ENCODE measurements at places on chromosomes 12 and 14. TPM values are rescaled to one million over a fixed set of nuclear protein-coding genes. Genes with fewer than 3 reads are reported as not detected.

Gene MMP17
- total RNA-seq = 0.46 TPM

Gene ALG10B
- 9.1 TPM for total RNA-seq

Gene KITLG
- 0.18 TPM for total RNA-seq

Gene MLF2
- total RNA-seq = 199 TPM

Gene HIGD1C
- not detected for total RNA-seq

Gene GTF2A1
- total RNA-seq = 42.8 TPM

Gene KRT1
- total RNA-seq = 0.37 TPM

Gene ANKRD33
- total RNA-seq = not detected

Gene KRT83
- not detected for total RNA-seq

Gene COX8C
- not detected for total RNA-seq

Gene ZDHHC22
- total RNA-seq = not detected

GRCh38 chr14:93944348-93945069, 17.4 kb downstream of the FAM181A start:
- no peak for DNase-seq

DNA sequence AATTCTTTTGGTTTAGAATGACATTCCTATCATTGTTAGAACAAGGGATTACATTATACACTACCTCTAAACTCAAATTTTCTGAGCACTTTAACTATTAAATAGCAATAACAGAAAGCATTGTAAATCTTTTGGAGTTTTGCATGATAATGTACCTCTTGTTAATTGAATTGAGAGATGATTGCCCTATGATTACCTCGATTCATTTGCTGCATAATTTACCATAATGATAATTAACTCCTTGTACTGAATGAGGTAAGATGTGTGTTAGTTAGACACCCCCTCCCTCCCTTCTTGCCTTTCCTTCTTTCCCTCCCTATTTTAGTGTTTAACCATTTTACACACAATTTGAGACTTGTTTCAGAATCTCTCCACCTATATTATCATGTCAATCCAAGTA, 469.2 kb downstream of the DIO2 start:
- DNase-seq = no peak

DNA sequence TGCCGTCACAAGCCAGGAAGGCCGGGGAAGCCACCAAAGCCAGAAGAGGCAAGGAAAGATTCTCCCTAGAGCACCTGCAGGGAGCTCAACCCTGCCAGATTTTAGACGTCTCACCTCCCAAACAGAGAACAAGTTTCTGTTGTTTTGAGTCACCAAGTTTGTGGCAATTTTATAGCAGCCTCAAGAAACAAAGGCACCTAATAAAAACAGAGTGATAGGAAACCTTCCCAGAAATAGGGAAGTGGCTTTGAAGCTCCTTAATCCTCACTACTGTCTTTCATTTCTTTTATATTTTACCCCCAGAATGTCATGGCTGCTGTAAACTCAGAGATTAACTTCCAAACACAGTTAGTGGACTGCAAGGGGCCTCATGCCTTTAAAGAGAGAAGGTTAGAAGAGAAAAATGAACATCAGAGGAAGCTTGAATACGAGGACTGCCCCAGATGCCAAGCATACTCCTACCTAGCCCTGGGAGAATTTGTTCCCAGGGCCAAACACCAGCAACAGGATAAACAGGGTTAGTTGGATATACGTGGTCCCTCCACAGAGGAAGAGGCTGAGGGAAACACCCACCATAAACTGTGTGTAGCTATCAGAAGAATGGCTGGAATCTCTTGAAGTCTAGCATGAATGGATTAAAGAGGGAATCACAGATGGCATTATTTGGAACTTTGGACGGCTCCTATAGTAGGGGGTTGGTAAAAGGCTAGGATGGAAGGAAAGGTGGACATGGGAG, 148.3 kb downstream of the KCNA5 start:
- no peak for DNase-seq

GRCh38 chr14:24367514-24368211, at the start of gene NFATC4:
TSS of gene NFATC4 (plus strand) at chr14:24368184. CDS start at chr14:24368341, 157 bp downstream.
- no peak for DNase-seq

- no peak for DNase-seq
These were observed 35.3 kb downstream of the PRKD1 start for GRCh38 chr14:29892327-29892726.

GRCh38 chr12:122995503-122996187, 15.2 kb downstream of the ARL6IP4 start:
- no peak for DNase-seq

DNA sequence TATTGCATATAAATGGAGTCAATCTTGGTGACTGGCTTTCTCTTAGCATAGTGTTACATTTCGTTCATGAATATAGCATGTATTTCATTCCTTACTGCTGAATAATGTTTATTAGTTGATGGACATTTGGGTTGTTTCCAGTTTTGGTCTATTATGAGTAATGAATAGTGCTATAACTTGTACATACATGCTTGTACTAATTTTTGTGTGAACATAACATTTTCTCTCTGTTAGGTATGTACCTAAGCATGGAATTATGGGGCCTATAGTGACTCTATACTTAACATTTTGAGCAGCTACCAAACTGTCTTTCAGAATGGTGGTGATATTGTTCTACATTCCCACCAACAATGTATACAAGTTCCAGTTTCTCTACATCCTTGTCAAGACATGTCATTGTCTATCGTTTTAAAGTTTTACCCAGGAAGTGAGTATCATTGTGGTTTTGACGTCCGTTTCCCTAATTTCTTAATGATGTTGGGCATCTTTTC, 23.1 kb downstream of the ATP2A2 start:
- DNase-seq = no peak

GRCh38 chr14:30291216-30291615, 267.7 kb upstream of the G2E3 start:
- DNase-seq = no peak

GRCh38 chr14:100132903-100133510, 26.4 kb downstream of the DEGS2 start:
- DNase-seq = no peak

DNA sequence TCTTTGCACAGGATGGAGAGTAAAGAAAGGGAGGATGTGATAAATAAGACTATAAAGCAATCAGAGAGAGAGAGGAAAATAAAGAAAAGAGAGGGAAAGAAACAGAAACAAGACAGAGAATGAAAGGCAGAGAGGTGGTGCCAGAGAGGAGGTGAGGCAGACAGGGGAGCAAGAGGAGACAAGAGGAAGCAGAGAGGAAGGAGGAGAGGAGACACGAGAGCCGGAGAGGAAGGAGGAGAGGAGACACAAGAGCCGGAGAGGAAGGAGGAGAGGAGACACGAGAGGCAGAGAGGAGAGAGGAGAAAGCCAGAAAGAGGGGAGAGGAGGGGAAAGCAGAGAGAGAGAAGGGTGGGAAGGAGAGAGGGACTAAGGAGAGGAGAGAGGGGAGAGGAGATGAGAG, 125.2 kb downstream of the PAPOLA start:
- DNase-seq = no peak

- DNase-seq = no peak
These were observed 120.0 kb upstream of the PRMT8 start for GRCh38 chr12:3371018-3371417.
